ENCODE measurements at places on chromosomes 3 and 15. TPM values are rescaled to one million over a fixed set of nuclear protein-coding genes. Genes with fewer than 3 reads are reported as not detected.

STRIT1 gene
- total RNA-seq = not detected

DNA sequence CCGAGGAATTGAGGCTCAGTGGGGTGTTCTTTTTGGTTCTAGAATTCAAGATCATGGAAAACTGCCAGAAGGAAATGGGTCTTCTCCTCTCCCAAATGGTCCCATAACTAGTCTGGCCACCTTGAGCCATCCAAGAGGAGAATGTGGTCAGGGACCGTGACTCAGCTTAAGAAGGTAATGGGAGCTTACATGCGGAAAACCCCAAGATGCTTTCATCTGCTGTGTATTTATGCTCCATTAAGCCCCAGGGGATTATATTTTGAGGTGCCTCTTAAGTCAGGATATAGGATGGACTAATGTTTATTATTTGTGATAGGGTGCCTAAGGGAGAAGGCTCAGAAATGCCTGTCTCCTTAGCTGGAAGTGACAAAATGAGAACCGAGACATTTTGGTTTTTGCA, 39.2 kb upstream of the DLG1 start:
- no peak for DNase-seq

GRCh38 chr3:115239717-115240116, 92.6 kb upstream of the ZBTB20 start:
- DNase-seq = no peak

GCNT3 gene
- 5.6 TPM for total RNA-seq

DNA sequence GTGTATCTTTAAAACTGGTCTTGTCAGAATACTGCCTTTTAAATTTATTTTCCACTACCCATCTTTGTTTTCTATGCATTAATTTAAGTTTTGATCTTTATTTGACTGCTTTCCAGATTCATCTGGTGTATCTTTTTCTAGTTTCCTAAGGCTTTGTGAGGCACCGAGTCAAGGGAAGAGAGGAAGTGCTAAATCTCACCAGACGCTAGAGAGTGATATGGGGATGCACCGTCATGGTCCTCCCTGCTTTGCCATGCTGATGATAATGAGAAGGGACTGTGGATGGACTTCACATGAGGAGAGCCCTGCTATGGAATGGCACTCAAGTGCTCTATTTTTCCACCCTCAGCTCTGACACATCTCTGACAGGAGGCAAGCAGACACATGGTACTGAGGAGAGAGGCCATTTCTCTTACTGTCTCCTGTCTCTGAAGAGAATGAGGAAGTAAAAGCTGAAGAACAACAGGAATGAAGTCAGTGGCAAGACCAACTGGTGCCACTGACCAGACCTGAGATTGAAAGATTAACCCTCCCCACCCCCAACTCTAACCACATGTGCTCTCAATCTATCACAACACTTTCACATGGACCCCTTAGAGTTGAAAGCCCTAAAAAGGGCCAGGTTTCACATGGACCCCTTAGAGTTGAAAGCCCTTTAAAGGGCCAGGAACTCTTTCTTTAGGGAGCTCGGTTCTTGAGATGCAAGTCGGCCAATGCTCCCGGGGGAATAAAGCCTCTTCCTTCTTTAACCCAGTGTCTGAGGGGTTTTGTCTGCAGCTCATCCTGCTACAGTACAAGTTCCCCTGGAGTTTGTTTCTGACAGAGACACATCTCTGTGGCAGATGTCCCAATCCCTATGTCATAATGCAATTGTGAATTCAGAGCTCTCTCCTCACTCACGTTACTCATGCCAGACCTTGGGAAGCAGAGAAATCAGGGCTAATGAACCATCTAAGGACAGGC, at the start of gene IQCF2:
TSS of gene IQCF2 (plus strand) at position 913 of the 963 bp plus-strand sequence. CDS start 52 bp downstream, outside the sequence.
- no peak for DNase-seq

DNA sequence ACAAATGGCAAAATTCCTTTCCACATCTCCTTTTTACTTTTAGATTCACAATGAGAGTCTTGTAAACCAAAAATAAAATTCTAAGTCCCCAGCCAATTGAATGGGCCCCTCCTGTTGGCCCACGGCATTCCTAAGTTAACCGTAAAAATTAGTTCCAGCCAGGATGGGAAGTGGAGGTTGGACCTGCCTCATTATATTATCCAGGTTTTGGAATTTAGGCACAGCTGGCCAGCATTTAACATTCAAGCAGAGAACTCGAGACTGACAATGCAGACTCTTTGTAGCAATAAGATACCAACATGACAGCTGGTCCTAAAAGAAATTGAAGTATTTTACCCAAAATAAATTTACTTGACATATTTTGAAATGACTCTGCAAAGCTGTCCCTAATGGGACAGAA, 321.0 kb upstream of the NAALADL2 start:
- no peak for DNase-seq

DNA sequence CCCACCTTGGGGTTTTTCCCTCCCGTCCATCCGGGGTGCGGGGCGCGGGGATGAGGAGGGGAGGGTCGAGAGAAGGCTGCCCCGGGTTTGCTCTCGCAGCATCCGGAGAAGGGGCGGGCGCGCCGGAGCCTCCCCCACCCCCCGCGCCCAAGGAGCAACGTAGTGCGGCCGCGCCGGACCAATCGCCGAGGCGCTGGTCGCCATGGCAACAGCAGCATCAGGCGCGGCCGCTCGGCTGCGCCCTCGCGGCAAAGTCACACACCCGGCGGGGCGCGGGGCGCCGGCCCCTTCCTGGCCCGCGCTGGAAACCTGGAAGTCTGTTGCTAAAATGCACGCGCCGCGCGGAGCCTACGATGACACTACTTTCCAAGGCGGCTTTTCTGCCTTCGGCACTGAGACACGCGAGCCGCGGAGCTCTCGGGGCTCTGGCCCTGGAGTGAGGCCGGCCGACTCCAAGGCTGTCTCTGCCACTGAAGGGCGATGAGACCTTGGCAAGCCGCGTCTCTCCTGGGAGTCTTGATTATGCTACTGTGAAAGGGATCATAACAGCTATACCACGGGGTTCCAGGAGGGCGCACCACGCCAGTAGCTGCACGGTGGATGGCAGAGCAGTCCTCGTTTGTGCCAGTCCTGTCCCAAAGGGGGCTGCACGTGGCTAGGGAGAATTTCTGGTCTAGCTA, at the start of gene IQSEC1:
TSS of gene IQSEC1 (minus strand) at position 104 of the 680 bp plus-strand sequence. CDS start 415 bp downstream, outside the sequence.
- DNase-seq = no peak

GOLGA8R gene
- 0.31 TPM for total RNA-seq

GRCh38 chr3:38365469-38366062, 19.0 kb downstream of the XYLB start:
- no peak for DNase-seq

MOBP gene
- total RNA-seq = not detected

DNA sequence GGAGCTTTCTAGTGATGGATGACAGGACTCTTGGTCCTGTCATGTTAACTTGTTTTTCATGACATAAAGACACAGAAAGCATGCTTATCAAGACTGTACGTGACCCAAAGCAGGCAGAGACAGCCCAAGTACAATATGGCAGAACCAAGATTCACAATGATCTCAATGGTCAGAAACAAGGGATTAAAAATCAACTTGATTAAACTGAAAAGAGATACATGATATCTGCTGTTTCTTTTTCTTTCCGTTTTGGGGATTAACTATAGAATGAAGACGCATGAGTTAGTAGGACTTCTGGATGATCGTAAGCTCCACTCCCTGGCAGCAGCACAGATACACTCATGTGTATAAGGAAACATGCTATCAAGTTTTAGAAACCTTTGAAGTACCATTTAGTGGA, 98.4 kb upstream of the MYZAP start:
- DNase-seq = no peak

DNA sequence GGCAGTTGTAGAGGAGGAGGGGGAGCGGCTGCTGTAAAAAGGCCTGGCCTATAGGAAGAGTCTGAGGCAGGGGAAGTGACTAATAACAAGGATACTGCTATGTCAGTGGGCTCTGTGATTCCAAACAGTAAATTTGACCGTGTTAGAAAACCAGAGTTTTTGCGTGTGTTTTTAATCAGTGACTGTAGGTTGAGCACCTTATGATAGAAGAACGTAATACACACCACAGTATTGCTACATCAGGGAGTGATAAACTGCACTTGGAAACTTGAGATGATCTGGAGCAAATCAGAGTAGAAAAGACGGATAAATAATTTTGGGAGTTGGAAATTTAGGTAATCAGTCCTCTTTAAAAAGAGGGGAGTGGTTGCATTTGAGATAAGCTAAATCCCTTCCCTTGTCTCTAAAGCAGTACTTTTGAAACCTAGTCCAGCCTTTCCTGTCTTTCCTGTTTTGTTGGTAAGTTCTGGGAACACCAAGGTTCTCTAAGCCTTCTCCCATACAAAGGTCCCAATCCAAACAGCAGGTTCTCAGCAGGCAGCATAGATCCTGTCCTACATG, 130.5 kb upstream of the NR2E3 start:
- no peak for DNase-seq

MCF2L2 gene
- 0.71 TPM for total RNA-seq

DNA sequence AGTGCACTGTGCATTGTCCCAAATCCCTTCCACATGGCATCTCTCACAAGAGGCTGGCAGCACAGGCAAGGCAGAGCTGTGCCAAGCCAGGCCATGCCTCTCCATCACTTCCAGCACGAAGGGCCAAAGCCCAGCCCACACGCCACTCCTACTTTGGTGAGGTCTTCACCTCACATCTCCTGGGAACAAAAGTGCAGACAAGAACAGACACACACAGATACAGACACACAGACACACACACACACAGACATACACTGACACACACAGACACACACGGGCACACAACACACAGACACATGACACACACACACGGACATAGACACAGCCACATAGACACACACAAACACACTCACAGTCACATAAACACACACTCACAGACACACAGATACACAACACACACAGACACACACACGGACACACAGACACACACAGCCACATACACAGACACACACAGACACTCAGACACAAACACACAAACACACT, 233.3 kb downstream of the UACA start:
- no peak for DNase-seq

DNA sequence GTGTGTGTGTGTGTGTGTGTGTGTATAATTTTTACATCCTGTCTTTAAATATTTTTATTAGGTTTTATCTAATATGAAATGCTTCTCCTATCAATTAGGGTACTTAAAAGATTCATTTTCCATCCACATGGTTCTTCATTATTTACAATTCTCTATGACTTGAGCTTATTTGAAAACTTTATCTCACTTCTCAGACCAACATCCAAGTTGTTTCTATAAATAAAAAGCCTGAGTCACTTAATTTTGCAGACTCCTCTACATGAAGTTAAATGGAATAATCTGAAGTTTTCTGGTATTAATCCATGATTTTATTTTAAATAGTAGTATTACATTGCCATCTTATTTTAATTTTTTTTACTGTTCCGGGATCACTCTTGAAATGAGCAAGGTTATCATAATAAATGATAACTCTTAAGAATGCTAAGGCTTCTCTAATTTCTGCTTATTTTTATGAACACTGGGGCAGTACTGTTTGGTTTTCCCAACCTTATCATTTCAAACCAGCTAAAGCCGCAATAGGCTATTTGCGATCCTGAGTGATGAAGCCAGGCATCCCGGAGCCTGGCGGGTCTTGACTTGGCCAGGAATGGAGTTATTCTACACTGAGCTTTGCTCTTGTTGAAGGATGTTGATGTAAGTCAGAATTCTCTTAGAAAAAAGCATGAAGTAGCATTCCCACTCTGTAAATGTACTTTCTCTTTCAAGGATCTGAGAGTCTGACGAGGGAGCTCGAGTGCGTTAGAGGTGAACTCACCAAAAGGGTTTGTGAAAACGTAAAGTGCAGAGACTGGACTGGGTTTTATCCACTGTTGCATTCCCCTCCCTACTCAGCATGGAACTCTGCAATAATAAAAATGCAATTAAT, 220.2 kb upstream of the LRTM1 start:
- DNase-seq = no peak

DNA sequence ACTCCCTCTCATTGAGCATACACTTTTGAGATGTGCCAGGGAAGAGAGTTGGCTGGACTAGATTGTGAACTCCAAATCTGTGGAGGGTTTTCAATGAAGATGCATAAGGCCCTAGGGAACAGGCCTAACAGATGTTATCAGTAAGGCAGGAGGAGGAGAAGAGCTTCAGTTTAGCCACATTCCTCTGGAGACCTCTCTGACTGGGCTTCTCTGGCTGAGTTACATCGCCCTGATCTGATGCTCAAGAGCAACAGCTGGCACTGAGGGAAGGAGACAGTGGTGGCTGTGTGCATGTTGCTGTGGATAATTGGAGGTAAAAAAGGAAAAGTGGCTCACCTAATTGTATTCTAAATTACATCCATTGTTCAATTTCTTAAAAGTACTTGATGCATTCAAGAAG, 206.4 kb upstream of the CFAP20DC start:
- DNase-seq = no peak

DOCK3 gene
- 10.0 TPM for total RNA-seq

GRCh38 chr3:187821616-187822317, 76.5 kb upstream of the BCL6 start:
- DNase-seq = no peak

- no peak for DNase-seq
Observed at GRCh38 chr15:80503319-80503952, 99.3 kb downstream of the ARNT2 start.

GHSR gene
- total RNA-seq = not detected

RARB gene
- total RNA-seq = 26.3 TPM

- no peak for DNase-seq
Observed at GRCh38 chr3:195557322-195557721, 14.2 kb upstream of the PPP1R2 start.

TRIM42 gene
- total RNA-seq = not detected

CLRN1 gene
- not detected for total RNA-seq

Measured in progenitor cell of endocrine pancreas (in vitro differentiated cells).